Breast epithelium (tissue), 4 donors: ENCODE measurements at places on chromosomes 16 and 17. TPM values are rescaled to one million over a fixed set of nuclear protein-coding genes. Genes with fewer than 3 reads are reported as not detected.

DNA sequence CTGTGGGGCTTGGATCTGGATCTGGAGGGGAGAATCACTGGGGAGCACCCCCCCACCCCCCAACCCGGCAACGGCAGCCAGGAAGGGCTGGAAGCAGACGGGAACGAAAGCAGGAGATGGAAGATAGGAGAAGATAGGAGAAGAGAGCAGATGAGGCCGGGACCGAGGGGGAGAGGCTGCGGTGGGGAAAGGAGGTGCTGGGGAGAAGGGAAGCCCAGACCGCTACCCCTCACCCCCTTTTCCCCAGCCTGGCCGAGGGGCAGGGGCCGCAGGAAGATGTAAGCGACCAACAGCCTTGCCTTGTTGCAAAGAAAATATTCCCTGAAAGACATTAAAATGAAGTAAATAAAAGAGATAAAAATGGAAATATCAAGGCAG, 26.8 kb upstream of the CBFA2T3 start:
- DNase-seq, result no peak

DNA sequence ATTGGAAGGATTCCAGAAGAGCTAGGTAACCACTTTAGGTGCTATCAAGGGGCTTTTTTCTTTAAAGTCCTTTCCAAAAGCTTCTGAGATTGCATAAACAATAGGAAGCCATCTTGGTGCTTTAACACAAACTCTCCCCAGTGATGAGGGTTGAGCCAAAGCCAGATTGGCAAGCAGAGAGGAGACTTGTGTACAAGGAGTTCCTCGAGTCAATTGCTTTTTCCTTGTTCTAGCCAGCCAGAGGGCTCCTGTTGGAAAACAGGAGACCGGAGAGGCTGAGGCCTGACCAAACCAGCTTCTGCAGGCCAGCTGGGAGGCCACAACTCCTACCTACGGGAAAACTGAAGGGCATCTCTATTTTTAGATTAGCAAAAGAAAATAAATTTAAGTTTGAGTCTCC, 46.5 kb downstream of the MAPT start:
- peak; percentile 63 for DNase-seq

DNA sequence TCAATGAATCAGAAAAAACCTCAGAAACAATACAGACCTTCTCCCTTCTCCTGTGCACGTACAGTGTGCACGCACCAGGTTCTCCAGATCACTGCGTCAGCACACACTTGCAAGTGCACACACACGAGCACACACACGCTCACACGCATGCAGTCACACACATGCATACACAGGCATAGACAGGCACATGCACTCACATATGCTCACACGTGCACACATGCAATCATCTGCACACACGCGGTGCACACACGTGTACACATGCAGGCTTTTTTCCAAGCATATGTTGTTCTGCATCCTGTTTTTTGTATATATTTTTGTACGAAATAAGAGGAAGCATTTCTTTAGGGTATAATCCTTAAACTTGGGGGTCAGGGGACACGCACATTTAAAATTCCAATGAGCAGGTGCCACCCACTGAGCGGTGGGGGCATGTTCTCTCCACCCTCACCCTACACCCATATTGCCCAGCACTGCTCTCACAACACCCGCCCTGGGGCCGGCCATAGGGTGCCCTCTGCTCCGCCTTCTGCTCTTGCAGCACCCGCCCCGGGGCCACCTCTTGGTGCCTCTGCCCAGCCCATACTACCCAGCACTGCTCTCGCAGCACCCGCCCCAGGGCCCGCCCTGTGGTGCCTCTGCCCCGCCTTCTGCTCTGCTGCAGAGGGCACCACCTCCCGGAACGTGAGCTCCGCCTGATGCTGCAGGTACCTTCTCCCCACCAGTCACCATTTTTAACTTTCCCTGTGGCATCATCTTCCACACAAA, 20.9 kb downstream of the KLHDC4 start:
- DNase-seq, result no peak

GRCh38 chr17:72617557-72617956, 474.9 kb downstream of the SLC39A11 start:
- no peak for DNase-seq

DNA sequence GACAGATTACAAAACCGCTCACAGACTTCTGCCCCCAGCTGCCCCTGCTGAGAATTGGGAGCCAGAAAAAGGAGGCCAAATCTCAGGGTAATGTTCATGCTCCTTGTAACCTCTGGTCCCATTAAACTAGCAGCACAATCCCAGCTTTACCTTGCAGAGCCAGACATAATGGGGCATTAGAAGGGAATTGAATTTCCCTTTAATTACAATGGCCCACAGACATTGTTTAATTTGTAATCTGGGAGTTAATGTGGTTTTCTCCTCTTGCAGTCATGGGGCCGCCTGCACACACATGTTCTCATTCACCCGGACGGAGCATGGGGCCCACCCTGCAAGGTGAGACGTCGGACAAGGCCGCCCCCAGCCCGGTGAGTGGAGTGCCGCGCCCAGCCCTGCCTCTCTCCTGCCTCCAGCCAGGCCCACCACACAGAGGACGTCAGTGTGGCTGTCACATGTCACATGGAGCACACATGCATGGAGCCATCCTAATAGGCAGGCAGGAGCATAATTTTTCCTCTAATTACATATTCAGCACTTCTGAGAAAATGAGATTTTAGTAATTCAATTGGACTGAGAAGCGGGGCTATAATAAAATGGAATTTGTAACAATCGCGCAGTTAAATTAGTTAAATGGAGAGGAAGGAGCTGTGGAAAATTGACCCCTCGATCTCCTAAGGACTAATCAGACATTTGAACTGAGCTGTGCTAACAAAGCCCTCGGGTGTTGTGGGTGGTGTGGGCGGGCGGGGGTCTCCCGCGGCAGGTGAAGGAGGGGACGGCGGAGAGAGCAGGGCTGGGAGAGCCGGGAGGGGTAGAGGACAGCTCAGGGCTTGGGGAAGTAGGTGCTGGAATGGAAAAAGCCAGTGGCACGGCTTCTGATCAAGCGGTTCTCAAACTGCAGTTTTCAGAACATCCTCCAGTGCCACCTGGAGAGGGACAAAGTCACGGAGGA, 87.7 kb downstream of the ENGASE start:
- DNase-seq, result no peak

DNA sequence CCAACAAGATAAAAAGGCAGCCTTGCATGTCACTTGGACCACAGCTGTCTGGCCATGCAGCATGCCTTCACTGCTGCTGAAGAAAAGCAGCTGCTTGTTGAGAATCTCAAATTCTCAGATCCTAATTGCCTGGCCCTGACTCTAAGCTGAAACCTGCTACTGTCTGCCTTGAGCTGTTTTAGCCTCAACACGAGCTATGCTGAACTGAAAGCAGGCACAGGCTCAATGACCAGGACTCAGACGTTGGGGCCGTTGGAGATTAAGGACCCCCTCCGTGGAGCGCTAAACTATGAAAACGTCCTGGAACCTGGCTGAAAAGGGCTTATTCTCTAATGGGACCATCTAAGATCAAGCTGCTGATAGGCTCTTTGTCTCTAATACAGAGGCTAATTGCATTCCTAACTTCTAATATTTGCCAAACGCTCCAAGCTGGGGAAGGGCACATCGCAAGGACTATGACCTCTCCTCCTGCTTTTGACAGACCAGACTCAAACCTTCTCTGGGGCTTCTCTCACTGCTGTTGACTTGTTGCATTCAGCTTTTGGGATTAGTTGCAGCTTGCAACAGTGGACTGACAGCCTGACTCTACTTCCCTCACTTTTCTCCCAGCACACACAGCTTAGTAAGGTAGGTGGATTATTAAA, 4.6 kb upstream of the PLK1 start:
- DNase-seq, result no peak

DNA sequence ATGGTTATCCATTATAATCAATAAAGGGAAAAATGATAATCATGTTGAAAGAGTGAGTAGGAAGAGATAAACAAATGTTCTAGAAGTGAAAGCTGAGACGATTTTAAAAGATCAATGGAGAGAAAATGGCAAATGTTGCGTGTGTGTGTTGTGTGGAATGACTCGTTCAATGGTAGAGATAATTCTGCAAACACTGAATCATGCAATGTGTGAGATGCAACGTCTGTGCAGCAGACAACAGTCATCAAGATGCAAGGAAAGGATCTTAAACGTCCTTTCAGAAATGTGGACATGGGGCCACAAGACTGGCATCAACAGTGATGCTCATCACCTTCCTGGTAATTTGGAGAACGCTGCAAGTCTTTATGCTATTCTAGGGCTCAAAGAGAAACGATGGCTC, 124.4 kb downstream of the CDYL2 start:
- no peak for DNase-seq

- DNase-seq, result no peak
Measured at GRCh38 chr16:50290856-50291255, 24.5 kb downstream of the ADCY7 start.

GRCh38 chr16:86882586-86883280, 304.4 kb downstream of the FOXL1 start:
- no peak for DNase-seq

DNA sequence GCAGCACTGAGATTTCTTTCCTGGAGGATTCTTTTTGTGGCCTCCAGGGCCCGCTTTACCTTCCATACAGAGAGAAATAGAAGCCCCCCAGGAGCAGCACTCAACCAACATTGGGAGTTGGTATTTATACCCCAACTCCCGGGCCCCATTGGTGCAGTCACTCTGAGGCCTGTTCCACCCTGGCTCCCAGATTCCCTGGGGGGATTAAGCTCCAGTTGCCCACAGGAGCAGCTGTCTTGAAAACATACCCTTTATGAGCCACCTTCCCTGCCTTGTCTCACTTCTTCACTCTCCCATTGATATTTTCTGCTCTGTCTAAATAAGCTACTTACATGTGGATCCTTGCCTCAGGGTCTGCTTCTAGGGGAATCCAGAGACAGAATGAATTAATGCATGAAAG, 167.8 kb downstream of the KATNIP start:
- no peak for DNase-seq

DNA sequence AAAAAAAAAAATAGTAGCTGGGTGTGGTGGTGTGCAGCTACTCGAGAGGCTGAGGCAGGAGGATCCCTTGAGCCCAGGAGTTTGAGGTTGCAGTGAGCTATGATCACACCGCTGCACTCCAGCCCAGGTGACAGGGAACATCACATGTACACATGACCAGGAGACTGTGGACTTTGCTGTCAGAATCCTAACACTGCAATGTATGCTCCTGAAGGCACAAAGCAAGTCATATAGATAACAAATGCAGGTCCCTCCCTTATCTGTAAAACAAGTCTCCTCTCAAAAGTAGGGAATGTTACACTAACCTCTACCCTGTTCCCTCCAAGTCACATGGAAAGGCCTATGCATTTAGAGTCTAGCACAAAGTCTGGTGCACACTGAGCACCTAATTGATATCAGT, 48.5 kb downstream of the ARHGAP17 start:
- DNase-seq, result no peak

DNA sequence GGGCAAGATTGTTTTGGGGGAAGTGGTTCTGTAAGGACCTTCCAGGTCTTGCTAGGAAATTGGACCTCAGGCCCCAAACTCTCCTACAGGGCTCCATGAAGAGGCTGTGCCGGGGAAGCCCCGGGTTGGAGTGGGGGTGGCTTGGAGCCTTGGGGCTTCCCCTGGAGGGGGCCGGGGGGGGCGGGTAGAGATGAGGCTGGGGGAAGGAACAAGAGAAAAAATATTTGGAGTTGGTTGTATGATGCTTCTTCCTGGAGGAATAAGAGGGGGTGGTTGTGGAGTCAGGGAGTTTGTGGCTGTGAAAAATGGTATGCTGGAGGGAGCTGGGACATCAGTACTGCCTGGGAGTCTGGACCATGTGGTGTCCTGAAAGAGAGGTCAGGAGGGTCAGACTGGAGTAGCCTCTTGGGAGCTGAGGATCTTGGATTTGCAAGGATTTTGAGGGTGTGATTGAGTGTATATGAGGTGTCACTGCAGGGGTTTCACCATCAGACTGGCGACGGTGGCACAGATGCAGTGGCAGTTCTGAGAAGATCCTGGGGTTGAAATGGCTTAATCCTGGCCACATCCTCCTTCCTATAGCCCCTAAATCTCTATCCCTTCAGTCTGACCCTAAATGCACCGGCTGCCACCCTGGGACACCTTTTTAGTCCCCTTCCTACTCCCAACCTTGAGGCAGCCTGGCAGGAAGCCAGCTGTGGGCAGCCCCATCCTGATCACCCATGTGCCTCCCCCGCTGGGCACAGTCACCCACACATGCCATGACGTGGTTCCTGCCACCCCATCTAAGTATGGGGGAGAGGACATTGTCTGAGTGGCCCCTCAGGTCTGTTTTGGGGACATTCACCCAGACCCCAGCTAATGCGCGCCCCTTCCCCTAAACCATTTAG, 10.9 kb downstream of the RARA start:
- peak; percentile 53 for DNase-seq

DNA sequence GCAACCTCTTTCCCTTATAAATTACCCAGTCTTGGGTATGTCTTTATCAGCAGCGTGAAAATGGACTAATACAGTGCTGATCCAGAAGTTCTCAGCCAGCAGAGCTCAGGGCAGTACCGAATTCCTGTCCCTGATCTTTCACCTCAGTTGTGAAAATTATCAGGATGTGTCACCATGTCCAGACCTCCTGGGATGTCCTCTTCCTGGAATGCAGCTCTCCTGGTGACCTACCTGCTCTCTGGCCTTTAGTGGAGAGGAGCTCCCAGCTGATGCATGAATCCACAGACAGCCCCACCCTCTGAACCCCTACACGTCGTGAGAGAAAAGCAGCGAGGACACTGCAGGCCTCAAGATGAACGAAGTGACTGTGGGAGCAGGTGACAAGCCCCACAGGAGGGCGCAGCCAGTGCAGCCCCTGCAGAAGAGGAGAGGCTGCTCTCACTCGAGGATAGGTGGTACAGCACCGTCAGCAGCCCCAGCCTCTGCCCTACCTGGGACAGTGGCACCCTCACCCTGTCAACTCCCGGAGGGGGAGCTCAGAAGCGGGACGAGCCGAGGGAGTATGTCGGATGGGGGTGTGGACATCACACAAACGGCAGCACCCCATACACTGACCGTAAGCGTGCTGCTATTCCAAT, 22.0 kb upstream of the C16orf95 start:
- DNase-seq, result no peak

- DNase-seq, result peak; percentile 61
Measured at GRCh38 chr17:78289802-78290363, 58.5 kb downstream of the TMEM235 start.

GRCh38 chr16:53817812-53818550, 114.0 kb downstream of the FTO start:
- no peak for DNase-seq

ATP2A3 gene
- total RNA-seq, result 2.6 TPM

ATF7IP2 gene
- total RNA-seq, result 10.4 TPM

DNAH17 gene
- total RNA-seq, result 0.15 TPM

CDH3 gene
- total RNA-seq, result 0.32 TPM

C16orf86 gene
- 7.2 TPM for total RNA-seq
